ENCODE measurements at places on chromosomes 5 and 9.

DNA sequence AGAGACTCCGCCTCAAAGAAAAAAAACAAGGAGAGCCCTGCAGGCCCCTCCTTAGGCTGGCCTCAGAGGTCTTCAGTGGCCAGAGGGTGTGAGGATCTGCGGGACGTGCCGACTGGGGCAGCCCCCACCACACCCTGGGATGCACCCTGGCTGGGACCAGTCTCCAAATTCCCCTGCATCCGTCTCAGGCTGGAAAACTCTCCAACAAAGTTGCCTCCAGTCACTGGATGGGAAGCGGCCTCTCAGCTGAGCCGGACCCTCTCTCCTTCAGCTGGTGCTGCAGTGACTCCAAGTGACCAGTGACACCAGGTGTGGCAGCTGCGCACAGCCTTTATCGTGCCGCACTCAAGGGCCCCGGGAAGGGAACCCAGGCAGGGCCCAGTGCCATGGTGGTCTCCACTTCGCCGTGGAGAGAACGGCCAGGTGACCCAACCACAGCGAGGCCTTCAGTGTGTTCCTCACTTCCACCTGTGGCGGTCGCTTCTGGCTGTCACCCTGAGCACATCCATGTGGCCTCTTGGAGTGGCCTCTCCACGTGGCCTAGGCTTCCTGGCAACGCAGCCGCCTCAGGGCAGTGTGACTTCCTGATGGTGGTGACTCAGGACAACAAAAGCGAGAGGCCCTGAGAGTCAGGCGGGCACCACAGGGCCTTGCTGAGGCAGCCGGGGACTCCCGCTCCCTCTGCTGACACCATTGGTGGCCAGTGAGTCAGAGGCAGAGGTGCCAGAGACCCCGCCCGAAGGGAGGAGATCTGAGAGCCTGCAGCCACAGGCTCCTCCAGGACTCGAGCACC is 19.3 kb upstream of the CAMSAP1 start:
- DNase-seq = peak; percentile 88

GRCh38 chr5:107565791-107566767 is 104.7 kb downstream of the EFNA5 start:
- no peak for DNase-seq

DNA sequence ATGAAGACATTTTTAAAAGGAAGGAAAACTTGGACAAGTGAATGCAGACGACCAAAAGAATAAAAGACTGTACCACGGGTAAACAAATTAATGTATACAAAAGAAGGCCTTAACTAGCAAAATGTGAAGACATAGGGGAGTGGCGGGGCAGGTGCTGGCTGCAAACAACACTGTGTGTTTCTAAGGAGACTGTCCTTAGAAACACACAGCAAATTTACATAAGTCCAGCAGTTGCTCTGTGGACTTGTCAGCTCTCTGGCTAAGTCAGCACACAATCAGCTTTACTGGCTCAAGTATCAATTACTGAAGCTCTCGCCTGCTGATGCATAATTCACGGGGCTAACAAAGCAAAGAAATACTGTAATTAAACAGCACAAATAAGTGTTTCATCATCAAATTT is 24.8 kb downstream of the PTBP3 start:
- DNase-seq = no peak

GRCh38 chr5:86824637-86825036 is 206.9 kb downstream of the COX7C start:
- no peak for DNase-seq

- no peak for DNase-seq
Measured at GRCh38 chr5:131230406-131230805, 33.4 kb upstream of the CDC42SE2 start.

DNA sequence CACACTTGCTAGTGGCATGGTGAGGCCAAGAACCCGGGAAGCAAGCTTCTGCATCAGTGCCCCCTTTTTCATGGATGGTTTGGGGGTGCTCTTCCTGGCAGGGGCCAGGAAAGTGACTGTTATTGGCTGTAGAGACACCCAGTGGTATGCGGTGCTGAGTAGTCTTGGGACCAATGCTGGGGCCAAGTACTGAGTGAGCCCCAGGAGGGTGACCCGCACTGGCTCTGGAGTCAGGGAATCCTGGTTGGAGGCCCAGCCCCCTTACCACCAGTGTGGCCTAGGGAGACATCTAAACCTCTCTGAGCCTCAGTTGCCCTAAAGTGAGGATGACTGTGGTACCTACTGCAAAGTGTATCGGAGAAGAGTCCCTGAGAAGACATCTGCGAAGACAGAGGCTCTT is 41.2 kb upstream of the SYNPO start:
- no peak for DNase-seq

DNA sequence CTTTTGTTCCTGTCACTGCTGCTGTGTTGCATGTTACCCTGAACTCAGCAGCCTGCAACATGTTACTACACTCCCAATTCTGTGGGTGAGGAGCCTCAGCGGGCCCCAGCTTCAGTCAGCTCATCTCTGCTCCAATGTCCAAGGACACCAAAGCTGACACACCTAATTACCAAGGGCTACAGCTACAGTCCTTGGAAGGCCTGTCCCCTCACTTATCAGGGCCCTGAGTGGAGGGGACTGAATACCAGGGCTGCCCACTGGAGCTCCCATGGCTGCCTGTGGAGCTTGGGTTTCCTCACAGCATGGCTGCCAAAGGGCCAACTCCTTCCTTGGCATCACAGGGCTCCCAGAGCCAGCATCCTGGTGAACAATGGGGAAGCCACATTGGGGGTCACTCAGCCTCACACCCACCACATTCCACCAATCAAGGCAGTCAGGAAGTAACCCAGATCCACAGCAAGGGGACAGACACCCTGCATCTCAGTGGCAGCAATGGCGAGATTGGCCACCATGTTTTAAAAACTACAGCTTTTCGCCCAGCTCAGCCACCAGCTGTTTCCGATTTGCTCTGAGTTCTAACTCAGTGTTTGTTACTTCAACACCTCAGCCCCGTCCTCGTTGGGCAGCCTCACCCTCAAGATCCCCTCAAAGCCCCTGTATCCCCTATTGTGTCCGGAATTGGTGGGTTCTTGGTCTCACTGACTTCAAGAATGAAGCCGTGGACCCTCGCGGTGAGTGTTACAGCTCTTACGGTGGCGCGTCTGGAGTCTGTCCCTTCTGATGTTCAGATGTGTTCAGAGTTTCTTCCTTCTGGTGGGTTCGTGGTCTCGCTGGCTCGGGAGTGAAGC is 18.9 kb downstream of the SEMA4D start:
- DNase-seq = peak; percentile 43

DNA sequence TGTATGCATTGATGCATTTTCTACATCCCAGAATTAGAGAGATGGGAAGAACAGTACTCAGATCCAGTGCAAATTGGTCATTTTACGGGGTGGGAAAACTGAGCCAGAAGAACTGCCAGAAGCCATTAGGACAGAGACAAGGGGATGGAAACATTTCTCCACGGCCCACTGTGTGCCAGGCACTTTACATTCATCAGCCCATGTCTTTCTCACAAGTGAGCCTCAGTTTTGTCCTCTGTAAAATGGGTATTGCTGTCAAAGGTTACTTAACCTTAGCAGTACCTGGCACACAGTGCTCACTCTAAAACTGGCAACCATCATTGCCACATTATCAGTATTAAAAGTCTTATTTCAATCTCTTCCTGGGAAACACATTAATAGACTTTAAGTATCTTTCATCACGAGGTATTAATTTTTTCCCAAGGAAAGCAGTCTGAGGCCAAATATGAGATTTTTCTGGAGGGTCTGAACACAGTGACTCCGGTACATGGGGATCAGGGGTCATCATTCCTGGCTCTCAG is 5.2 kb downstream of the DUSP1 start:
- DNase-seq = no peak

GRCh38 chr5:136731241-136731900 is 366.0 kb upstream of the TRPC7 start:
- no peak for DNase-seq

GRCh38 chr9:116928289-116928688 is 241.2 kb downstream of the TRIM32 start:
- DNase-seq = no peak

- DNase-seq = no peak
Measured at GRCh38 chr5:28329176-28329575, 1290.8 kb upstream of the CDH9 start.

GRCh38 chr5:72378639-72379289 is 58.6 kb downstream of the PTCD2 start:
- DNase-seq = no peak

DNA sequence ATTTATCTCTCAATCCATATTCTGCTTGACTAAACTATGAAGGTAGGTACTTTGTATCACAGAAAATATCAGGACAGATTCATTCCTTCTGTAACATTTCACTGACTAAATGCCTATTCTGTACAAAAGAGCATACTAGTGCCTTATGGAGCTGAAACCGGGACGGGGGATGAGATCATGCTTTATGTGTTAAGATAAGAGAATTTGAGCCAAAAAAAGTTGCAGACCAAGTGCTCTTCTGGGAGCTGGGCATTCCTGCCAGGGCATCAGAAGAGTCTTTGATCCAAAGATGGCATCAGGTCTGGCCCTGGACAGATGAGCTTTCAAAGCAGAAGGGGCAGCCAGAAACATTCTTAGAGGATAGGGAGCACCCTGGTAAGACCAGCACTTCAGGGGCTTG is 27.5 kb upstream of the GLIPR2 start:
- no peak for DNase-seq

- DNase-seq = no peak
Measured at GRCh38 chr9:445033-445432, 230.4 kb downstream of the DOCK8 start.

GRCh38 chr9:99782962-99783718 is 38.5 kb upstream of the NR4A3 start:
- no peak for DNase-seq

GRCh38 chr9:91776409-91777291 is 173.4 kb downstream of the ROR2 start:
- no peak for DNase-seq

- no peak for DNase-seq
Measured at GRCh38 chr9:129682381-129682780, 16.9 kb downstream of the PRRX2 start.

DNA sequence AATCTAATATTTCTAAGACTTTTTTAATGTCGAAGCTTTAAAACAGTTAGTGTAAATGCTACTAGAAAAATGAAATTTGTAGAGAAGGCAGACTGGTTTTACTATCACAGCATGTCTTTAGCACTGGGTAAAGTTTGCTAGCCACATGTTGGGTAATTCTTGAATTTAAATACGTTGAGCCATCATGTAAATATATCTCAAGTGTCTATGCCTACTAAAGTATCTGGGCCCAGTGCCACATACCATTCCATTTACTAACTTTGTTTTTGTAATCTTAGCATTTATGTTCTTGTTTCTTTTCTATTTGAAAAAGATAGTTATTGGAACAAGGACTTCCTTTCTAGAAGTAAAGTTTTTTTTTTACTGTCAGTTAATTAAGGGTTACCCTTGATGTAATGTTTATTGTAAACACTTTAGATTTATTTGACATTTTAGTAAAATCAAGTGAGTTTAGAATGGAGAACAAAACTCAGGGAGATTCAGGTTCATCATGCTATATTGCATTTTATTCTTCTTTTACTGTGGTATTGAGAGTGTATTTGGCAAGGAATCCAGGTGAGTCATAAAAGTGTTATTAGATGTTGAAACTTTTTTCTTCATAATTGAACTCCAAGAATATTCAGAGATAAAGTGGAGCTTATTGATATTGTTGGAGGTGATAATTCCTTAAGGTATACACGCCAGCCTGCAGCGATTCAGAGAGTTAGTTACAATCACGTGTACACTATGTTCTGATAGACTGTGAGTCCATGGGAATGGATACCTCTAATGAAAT is 182.4 kb downstream of the CCDC171 start:
- no peak for DNase-seq

- no peak for DNase-seq
Measured at GRCh38 chr9:126623667-126624478, 10.1 kb downstream of the LMX1B start.

DNA sequence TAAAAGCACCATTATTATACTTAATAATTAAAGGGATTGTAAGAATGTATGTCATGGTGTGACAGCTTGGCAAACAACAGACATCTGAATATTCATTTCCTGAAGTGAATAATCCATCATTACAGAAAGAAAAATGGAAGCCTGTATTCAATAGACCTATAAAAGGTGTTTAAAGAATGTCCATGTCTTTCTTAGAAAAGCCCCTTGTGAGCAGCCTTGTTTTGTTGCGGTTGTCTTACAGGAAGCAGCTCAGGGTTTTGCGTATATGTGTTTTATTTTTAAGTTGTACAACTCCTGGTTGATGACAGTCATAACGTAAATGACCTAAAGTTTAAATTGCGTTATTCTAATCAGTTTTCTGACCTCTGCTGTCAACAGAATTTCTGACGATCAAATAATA is 53.8 kb downstream of the CAST start:
- DNase-seq = no peak

GRCh38 chr5:68543212-68543611 is 327.7 kb downstream of the PIK3R1 start:
- DNase-seq = no peak

DNA sequence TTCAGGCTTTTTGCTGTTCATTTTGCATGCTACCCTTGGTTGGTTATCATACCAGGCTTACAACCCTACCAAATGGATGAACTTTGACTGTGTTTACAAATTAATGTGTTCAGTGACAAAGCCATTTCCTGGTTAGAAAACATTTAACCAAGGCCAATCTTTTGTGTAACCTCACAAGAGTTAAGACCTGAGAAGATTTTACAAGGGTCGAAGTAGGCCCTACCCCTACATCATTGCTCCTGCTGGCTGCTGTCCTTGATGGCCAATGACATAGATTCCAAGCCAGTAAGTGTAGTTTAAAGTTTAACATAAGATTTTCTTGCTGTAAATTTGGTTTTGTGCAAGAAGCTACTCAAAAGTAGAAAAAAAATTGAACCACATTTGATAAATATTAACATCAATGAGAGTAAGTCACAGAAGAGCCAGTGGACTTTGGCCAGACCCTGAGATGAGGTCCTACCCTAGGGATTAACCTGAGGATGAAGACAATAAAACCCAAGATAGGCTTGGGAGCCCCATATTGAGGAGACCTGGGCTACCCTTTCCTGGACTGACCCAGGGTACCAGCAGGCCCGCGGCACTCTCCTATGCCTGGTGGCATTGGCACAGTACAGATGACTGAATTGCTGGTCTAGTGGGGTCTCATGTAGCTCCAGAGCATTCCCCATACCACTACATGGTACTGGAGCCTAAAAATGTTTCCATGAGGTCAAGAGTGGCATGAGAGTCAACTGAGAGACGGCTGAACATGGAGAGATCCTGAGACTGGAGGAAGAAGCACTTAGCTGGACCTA is 8.3 kb downstream of the C1QTNF3 start:
- DNase-seq = no peak

DNA sequence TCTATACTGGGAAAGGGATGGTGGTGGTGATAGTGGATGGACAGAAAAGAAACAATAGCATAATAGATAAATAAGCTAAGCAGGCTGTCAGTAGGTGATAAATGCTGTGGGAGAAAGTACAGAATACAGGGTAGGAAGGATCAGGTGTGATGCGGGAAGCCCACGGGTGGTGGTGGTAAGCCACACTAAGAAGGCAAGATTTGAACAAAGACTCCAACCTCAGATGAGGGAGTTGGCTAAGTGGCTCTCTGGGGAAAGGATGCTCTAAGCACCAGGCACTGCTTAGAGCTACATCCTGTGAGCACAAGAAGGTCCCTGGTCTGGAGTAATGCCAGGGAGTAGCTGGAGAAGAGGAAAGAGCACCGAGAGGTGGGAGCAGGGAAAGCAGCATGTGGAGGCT is 151.6 kb upstream of the KLF9 start:
- no peak for DNase-seq
